MCF 10A (cell line): ENCODE measurements at places on chromosomes 4 and X. TPM values are rescaled to one million over a fixed set of nuclear protein-coding genes. Genes with fewer than 3 reads are reported as not detected.
A peak's percentile ranks its signal among the peaks of the same experiment; 100 is the strongest.

RAB33A gene
- total RNA-seq = not detected in 2 replicates

CD38 gene
- not detected in 2 replicates for total RNA-seq

PABPC1L2B gene
- total RNA-seq = not detected in 2 replicates

ZNF185 gene
- 14.2 and 17.8 TPM in 2 replicates for total RNA-seq

GPRIN3 gene
- total RNA-seq = not detected in 2 replicates

GABRG1 gene
- total RNA-seq = not detected in 2 replicates

GPR34 gene
- total RNA-seq = not detected in 2 replicates

KLHL34 gene
- not detected in 2 replicates for total RNA-seq

SSX1 gene
- total RNA-seq = not detected in 2 replicates

PPEF1 gene
- total RNA-seq = 0.32 and 1.0 TPM in 2 replicates

FGF13 gene
- total RNA-seq = 0.75 and 2.7 TPM in 2 replicates

- DNase-seq = peak; percentile 19
These were observed 86.5 kb downstream of the MAGED4 start for GRCh38 chrX:52271206-52271605.

DNA sequence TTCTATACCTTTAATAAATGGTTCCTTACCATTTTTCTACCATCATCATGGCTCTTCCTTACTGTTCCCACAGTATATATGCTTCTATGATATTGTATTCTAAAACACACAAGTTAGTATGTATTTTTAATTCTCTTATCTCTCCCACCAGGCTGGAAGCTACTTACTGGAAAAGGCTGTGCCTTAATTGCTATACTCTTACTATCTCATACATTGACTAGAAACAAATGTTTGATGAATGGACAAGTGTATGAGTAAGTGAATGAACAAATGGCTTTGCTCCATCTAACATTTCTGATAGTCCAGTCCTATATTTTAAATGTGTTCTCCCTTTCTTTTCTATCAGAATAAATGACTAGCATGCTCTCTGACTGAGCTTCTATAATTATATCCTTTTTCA is 320.8 kb upstream of the RASGEF1B start:
- DNase-seq = no peak

GRCh38 chrX:75546724-75547511 is 24.1 kb upstream of the ZDHHC15 start:
- no peak for DNase-seq

GRCh38 chr4:8909548-8909947 is 37.9 kb upstream of the HMX1 start:
- DNase-seq = no peak

GRCh38 chr4:180827232-180828009 is 1415.8 kb upstream of the TENM3 start:
- DNase-seq = peak; percentile 46

GRCh38 chrX:16804923-16805464 is 18.7 kb downstream of the TXLNG start:
- no peak for DNase-seq

DNA sequence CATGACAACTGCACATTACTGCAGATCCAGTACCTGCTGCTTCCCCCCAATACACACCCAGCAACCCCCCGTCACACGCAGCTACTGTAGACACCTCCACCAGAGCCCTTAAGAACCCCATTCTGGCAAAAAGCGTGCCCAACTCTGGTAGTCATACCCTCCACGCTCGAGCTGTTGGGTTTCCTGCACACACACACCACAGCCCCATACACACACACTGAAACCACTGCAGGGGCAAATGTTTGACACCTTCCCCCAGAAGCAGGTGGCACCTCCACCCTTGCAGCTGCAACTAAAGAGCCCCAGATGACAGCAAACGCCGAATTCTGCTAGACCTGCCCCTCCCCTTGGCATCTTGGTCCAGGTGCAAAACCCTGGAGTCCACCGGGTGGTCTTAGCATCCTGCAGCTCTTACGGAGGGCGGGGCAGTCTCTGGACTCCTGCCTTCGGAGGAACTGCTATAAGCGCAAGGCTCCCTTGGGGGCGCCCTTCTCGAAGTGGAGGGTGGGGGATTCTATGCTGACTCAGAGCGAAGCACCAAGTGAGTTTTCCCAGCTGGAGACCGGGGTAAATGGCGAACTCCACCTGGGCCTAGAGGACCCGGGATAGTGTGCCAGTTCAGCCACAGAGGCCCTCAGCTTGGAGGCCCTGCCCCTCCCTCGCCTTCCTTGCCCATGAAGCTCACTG is 1.5 kb downstream of the FRMPD3 start:
- no peak for DNase-seq

DNA sequence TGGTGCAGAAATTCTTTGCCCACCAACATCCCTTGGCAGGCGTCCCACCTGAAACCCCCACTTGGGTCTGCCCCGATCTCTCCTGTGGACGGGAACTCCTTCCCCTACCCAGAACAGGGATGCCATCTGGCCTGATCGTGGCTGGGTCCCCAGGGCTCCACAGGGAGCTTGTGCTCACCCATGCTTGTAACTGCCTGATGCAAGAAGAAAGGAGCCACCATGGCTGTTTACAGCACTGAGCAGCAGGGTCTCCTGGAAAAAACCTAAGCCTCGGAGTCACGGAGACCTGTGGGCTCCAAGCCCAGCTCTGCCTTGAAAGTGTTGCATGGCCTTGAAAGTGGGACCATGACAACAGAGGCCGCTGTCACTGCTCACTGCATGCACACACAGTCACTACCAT is 101.5 kb upstream of the AFAP1 start:
- DNase-seq = no peak

- DNase-seq = no peak
These were observed 26.8 kb downstream of the NSD2 start for GRCh38 chr4:1898007-1898406.

DNA sequence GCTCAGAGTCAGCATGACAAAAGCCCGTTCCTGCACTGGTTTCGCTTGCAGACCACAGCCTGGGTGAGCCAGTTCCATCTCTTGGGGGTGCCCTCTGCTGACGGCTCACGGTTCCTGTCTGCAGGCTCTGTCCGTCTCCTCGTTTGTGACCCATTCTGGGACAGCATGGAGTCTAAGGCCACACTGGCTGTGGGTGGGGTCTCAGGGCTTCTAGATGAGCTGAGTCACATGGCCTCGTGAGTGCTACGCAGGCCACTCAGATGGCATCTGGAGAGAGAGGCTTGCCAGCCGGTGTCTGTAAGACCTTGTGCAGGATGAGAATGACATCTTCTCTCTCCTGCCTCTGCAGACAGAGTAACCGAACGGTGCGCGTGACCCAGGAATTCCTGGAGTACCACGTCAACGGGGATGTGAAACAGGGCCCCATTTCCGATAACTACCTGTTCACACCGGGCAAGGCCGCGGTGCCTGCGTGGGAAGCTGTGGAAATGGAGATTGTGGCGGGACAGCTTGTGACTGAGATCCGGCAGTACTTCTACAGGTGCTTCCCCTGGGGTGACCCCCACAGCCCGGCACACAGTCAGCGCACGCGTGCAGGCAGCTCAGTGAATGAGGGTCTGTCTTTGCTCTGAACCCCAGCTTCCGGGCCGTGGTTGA is 31.6 kb upstream of the MRFAP1 start:
- DNase-seq = no peak

DNA sequence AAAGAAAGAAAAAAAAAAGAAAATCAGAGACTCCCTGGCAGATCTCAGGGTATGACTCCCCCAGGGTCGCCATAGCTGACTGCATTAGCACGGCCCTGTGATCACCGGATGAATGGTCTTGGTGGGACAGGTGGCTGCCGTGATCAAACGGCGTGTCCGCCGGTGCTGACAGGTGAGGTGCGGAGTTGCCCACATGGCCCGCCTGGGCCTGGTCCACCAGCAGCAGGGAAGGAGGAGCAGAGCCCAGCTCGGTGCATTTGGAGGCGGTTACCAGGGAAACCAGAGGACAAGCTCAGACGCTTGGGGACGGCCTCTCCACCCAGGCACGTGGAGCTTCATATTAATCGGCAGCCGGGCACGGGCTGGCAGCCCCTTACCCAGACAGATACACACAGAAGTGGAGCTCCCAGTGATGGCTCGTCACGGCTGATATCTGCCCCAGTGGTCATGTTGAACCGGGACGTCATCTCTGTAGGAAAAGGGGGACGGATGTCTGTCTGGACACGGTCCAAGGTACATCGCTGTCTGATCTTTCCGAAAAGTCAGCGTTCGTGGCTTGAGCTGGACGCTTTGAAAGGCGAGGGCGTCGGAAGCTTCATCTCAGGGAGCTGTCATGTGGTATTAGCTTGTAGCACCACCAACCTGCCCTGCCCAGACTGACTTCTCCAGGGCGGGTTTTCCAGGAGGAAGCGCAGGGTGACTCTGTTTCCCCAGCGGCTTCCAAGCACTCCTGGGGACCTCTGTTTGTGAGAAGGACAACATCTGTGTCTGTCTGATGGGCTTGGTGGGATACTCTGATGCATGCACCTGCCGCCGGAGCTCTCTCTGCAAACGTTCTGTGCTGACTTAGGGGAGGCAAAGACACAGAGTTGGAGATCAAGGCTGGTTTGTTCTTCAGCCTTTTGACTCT is 180.7 kb downstream of the CRLF2 start:
- DNase-seq = no peak

DNA sequence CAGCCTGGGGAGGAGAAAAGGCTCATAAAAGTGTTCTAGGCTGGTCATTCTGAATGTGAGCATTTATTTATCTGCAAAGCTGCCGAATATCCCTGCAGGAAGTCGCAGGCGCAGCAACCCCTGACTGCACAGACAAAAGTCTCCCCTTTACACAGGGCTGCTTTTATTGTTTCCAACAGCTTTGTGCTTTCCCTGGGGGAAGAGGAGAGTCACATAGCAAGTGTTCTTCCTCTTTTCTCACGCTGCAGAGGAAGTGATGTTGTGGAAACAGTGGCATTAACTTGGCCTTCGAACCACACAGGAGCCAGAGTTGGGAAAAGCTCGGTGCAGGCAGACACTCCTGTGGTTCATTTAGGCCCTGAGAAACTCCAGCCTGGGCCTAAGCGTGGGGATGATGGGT is 81.5 kb upstream of the BCOR start:
- DNase-seq = no peak

DNA sequence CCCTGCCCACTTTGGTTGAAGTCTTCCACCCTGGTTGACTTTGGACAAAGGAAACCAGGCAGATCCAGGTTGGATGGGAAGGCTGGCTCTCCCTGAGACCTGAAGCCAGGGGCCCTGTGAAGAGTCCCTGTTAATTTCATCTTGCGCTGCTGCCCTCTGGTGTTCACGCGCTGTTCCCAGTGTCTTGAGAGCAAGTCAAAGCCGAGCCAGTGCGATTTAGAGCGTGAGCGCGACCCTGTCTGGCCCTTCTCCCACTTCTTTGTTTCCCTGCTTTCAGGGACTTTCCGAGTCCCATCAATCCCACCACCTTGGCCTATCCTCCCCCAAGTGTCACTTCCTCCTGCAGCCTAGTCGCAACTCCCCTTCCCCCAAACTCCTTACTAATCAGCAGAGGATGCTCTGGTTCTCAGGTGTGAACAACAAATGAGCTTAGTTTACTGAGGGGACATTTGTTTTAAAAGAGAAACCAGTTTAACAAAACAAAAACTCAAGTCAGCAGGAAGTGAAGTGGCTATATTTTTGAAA is 25.8 kb upstream of the CHRNA9 start:
- peak; percentile 90 for DNase-seq

DNA sequence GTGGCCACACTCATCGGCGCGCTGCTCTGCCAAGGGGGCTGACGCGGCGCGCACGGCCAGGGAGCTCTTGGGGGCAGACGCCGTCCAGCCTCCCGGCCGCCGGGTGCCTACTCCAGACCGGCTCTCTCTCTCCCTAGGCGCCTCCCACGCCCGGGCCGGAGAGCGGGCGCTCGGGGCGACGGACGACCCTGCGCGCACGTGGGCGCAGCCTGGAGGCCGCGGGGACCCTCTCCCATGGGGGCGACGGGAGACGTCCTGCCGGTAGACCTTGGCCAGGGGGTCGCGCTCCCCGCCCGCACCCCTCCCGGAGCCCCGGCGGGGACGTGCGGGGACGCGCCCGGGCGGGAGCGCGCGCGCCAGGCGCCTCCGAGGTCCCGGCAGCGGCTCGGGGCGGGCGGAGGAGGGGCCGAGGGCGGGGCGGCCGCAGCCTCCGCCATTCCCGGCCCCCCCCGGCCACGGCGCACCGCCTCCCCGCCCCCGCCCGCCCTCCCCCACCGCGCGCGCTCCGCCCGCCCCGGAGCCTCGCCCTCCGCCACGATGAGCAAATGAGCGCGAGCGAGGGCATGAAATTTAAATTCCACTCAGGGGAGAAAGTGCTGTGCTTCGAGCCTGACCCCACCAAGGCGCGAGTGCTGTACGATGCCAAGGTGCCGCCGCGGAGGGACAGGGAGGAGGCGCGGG is at the start of gene MSL3:
Gene MSL3 (plus strand): TSS at position 519 of the 681 bp plus-strand sequence. CDS start 27 bp downstream, at position 546.
- peak; percentile 40 for DNase-seq

GRCh38 chr4:170274616-170275015 is 184.9 kb upstream of the AADAT start:
- no peak for DNase-seq

GRCh38 chr4:37165844-37166243 is 78.7 kb upstream of the NWD2 start:
- DNase-seq = no peak

GRCh38 chr4:17103231-17103630 is 204.8 kb upstream of the LDB2 start:
- no peak for DNase-seq

- peak; percentile 66 for DNase-seq
These were observed 128.8 kb downstream of the RAB28 start for GRCh38 chr4:13355111-13355880.

GRCh38 chr4:140253556-140254027 is 99.6 kb upstream of the MAML3 start:
- DNase-seq = no peak

DNA sequence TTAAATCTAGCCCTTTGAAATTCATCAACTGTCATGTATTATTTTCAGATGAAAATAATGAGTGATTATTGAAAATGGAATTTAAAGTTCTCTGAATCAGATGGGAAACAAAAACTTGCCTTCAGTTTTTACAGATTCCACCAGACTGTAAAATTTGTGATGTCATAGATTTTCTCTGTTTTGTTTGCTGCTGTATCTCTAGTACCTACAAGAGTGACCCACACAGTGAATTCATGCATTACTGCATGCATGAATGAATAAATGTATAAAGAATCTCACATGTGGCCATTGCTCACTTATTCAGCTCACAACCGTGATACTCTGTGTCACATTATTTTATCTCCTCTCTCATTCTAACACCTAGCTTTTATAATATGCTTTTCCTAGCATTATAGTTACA is 532.2 kb upstream of the AGA start:
- no peak for DNase-seq

- DNase-seq = peak; percentile 95
These were observed at the start of gene HERC5 for GRCh38 chr4:88456670-88457306. Gene HERC5, plus strand, starts transcription at chr4:88457119. Its CDS starts 151 bp downstream, at chr4:88457270.

DNA sequence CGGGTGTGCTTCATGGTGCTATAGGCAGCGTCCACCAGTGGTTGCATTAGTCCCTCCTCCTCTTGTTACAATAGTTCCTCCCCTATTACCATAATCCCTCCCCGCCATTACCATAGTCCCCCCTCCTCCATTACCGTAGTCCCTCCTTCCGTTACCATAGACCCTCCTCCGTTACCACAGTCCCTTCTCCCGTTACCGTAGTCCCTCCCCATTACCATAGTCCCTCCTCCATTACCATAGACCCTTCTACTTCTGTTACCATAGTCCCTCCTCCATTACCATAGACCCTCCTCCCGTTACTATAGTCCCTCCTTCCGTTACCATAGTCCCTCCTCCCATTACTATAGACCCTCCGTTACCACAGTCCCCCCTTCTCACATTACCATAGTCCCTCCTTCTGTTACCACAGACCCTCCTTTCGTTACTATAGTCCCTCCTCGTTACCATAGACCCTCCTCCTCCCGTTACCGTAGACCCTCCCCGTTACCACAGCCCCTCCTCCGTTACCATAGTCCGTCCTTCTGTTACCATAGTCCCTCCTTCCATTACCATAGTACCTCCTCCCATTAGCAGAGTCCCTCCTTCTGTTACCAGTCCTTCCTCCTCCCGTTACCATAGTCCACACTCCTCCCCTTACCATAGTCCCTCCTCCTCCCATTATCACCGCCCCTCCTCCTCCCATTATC is 129.6 kb downstream of the DHRSX start:
- no peak for DNase-seq
